Uterus (tissue), 4 donors: ENCODE measurements at places on chromosomes 1 and 21. TPM values are rescaled to one million over a fixed set of nuclear protein-coding genes. Genes with fewer than 3 reads are reported as not detected.

Gene FCGR1A
- total RNA-seq, result 3.9 TPM

Gene TNFRSF25
- 1.0 TPM for total RNA-seq

Gene USH2A
- total RNA-seq, result not detected

Gene CELA2B
- not detected for total RNA-seq

Gene SPRR4
- not detected for total RNA-seq

Gene S100A7
- not detected for total RNA-seq

Gene PGLYRP4
- total RNA-seq, result not detected

Gene FCRL2
- total RNA-seq, result 0.59 TPM

Gene FCRL5
- total RNA-seq, result not detected

Gene PITHD1
- 27.4 TPM for total RNA-seq

Gene SNX7
- 30.6 TPM for total RNA-seq

Gene CLCA4
- 0.07 TPM for total RNA-seq

Gene MTARC2
- total RNA-seq, result 24.6 TPM

Gene NID1
- total RNA-seq, result 70.7 TPM
